ENCODE measurements at places on chromosomes 6 and 20. TPM values are rescaled to one million over a fixed set of nuclear protein-coding genes. Genes with fewer than 3 reads are reported as not detected.

UNC93A gene
- not detected for total RNA-seq

DNA sequence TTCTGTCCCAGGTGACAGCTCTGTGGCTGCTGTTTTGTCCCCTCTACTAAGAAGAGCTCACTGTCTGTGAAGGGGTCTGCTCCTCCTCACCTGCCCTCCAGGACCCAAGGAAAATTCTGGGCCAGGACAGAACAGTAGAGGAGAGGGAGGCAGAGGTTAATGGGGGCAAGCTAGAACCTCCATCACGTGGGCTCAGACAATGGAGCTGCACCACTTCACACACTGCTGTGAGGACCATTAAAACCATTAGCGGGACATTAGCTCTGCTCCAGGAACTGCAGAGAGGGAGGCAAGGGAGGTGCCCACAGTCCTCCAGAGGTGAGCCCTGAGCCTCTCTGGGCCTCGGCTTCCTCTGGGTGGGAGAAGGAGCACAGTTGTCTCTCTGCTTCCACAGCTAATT, 78.4 kb downstream of the NOL4L start:
- DNase-seq: no peak

- DNase-seq: no peak
Measured at GRCh38 chr6:156832231-156832647, 55.1 kb downstream of the ARID1B start.

DNA sequence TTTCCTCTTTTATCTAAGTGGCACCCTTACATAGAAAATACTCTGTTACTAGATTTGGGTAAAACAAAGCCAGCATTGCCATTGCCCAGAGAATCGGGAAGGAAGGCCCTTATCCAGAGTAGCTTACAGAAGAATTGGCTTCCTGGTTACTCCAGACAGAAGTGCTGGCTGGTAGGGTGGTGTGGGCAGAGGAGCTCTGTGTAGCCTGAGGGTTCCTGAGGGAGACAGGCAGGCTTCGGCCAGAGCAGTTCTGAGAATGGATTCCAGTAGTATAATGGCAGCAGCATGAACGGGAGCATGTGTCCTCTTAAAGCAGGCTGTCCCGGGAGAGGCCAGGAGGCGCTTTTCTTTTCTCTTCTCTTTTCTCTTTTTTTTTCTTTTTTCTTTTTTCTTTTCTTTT, 11.9 kb downstream of the CUL9 start:
- no peak for DNase-seq

- no peak for DNase-seq
Measured at GRCh38 chr6:15346315-15346714, 100.4 kb downstream of the JARID2 start.

DNA sequence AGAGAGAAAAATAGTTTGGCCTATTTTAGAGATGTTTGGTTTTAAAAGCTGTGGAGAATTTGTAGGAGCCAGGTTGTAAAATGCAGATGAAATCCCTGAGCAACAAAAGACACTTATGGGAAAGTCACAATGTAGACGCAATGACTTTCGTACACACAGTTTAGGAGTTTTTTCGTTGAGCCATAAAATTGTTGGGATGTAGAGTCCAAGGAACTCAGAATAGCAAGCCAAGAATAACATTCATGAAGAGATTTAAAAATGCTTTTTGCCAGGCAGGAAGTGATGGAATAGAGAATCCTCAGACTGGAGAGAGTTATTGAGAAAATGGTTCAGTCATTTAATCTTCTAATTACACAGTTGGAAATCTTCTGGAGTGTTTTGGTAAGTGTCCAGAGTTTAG, 11.5 kb upstream of the PROKR2 start:
- no peak for DNase-seq
